ENCODE measurements at places on chromosomes 5 and 9.

DNA sequence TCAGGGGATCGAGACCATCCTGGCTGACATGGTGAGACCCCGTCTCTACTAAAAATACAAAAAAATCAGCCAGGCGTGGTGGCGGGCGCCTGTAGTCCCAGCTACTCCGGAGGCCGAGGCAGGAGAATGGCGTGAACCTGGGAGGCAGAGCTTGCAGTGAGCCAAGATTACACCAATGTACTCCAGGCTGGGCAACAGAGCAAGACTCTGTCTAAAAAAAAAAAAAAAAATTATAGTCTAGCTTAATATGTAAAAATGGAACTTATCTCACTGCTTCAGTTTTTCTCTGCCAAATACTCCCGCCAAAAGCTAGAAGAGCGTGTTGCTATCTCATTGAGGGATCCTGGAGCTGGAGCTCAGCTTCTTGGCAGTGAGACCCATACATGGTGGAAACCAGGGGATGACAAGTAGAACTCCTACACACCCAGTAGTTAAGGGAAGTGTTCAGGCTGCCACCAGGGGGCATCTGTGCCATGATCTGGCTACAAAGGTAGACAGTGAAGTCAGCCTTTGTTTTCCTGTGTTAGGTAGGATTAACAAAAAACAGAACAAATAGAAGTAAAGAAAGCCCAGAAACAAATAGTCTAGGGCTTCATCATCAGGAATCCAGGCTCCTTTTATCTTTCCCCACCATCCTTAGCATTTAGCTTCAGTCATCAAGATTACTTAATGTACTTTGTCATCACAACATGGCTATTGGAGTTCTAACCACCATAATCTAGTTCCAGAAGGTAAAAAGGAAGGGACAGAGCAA, 33.6 kb upstream of the GLIPR2 start:
- peak; percentile 81 for DNase-seq

- no peak for DNase-seq
Measured at GRCh38 chr9:83431101-83432060, 106.8 kb downstream of the FRMD3 start.

DNA sequence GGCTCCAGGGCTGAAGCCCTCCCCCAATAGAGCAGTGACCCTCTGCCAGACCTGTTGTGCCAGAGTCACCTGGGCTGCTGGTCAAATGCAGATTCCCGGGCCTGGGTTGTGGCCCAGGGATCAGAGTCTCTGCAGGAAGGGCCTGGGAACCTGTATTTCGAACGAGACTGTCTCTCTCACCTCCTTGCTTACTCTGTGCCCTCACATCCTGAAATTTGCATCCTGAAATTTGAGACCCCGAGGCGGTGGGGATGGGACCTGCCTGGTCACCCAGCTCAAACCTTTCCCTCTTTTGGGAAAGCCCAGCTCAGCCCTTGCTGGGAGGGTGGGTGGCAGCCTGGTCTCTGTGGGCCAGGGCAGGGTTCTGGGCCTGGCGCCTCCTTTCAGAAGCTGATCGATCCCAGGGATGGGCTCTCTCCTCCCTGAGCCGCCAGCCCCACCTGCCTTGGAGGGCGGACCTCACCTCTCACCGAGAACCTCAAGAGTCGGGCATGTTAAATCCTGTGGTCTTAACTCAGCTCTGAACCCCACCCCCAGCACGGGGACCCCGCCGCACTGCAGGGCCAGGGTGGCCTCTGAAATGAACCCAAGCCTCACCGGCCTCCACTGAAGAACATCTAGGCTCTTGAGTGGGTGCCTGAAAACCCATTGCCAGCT, 44.0 kb upstream of the IER5L start:
- DNase-seq: no peak

- DNase-seq: no peak
Measured at GRCh38 chr5:64595031-64595855, 89.4 kb downstream of the RGS7BP start.

GRCh38 chr9:75892216-75892911, 1.9 kb downstream of the PCSK5 start:
- peak; percentile 44 for DNase-seq

DNA sequence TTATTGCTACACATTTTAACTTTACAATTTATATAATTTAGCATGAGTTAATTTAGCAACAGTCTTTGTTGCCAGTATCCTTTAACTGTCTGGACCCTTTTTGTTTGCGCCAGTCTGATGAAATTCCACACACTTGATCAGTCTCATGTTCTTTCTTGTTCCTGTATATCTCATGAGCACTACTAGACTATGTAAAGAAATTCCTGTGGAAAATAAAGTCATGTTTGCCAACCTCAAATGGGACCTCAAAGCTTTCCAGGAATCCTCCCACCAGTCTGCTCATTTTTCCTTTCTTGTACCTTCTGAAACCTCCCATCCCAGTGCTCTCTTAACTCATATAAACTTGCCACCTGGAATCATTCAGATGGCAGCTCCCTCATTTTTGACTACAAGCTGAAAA, 8.0 kb downstream of the DMXL1 start:
- DNase-seq: no peak

GRCh38 chr9:115350548-115350947, 232.6 kb upstream of the TNC start:
- no peak for DNase-seq

GRCh38 chr9:75960551-75960950, 70.1 kb downstream of the PCSK5 start:
- DNase-seq: peak; percentile 31

DNA sequence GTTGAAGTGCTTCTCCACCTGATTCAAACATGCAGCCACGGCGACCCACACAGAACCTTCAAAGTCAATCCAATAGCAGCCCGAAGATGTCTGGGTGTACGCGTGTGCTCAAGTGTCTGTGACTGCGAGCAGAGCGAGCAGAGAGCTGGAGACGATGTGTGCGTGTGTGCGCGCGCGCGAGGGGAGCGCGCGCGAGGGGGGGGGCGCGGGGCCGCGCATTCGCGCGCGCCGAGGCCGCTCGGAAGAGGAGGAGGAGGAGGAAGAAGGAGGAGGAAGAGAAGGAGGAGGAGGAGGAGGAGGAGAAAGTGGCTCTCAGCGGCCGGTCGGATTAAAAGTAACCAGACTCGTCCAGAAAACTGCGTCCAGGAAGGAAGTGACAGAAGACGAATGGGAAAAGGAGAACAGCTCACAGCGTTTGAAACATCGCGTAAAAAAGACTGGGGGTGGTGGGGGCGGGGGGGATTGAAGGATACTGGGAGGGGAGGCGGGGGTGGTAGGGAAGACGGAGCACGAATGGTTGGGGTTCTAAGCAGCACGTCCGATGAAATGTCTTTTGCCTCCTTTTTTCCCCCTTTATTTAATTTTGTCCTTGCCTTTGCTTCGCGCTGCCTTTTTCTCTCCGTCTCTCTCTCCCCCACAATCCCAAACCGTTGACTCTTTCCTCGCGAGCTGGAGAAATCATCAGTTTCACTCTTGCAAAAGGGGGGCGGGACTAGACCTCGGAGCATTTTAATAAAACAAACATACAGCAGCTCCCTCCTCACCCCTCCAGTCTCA, at the start of gene MEF2C:
MEF2C (minus strand) TSS at position 126 of the 777 bp plus-strand sequence. CDS start 59,396 bp downstream, outside the sequence.
- peak; percentile 78 for DNase-seq

DNA sequence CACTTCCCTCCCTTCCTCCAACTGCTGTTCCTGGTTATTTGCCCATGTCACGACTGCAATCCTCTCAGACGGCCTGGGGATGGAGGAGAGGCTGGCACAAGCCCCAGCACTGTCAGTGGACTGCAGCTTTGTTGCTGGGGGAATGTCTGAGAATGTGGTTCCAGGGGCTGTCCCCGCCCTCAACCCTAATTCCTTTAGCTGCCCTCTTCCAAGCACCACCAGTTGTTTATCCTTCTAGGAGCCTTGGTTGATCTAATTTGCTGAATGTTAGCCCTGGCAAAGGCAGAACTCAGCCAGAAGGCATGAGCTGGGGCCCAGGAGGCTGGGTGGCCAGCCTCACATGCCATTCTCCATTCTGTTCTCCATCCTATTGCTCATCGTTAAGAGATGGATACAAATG, 51.6 kb downstream of the ADAM19 start:
- DNase-seq: no peak

- peak; percentile 21 for DNase-seq
Measured at GRCh38 chr5:84614906-84615305, 230.2 kb upstream of the EDIL3 start.
